ENCODE measurements at places on chromosomes 7 and 10.
A peak's percentile ranks its signal among the peaks of the same experiment; 100 is the strongest.

GRCh38 chr10:127762925-127763324 is 25.9 kb downstream of the FOXI2 start:
- DNase-seq = no peak

- DNase-seq = no peak
These were observed 2.1 kb upstream of the XRCC2 start for GRCh38 chr7:152677808-152678670.

- no peak for DNase-seq
These were observed 29.8 kb downstream of the NRP1 start for GRCh38 chr10:33304423-33305225.

- peak; percentile 1 for DNase-seq
These were observed 55.1 kb downstream of the PDZD8 start for GRCh38 chr10:117320050-117320665.

DNA sequence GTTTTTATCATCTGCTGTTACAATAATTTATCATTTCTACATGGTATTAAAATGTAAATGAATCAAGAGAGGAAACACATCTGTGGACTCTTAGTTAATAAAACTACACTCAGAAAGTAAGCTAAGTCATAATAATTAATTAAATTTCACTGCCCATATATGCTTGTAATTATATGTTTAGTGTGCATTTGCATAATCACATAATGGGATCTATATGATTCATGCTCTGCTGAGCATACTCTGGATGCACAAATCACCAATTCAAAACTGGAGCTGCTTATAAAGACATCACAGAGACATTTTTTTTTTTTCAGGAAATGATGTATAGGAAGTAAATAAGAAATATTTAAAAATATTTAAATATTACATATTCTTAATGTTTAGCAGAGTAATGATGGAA is 151.6 kb upstream of the STEAP4 start:
- no peak for DNase-seq

GRCh38 chr10:122267849-122268737 is 3.0 kb upstream of the BTBD16 start:
- peak; percentile 30 for DNase-seq

All from NCI-H1930 (cell line).